ENCODE measurements at places on chromosomes 3 and 15. TPM values are rescaled to one million over a fixed set of nuclear protein-coding genes. Genes with fewer than 3 reads are reported as not detected.

DNA sequence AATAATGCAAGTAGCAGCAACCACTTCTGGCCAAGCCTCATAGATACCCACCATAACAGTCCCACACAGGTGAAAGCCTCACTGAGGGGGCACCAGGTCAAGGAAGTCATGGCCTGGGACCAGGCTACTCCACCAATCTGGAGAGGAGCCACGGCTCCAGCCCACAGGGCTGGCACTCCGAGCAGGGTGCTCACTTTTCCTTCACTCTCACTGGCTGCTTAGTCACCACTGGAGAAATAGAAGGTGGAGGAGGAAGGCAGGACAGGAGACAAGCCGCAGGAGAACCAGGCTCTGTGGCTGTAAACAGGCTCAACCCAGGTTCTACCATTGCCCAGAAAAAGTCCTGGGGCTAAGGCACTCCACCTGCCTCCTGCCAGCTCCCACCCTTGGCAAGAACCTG, 1.2 kb downstream of the USP19 start:
- no peak for DNase-seq

DNA sequence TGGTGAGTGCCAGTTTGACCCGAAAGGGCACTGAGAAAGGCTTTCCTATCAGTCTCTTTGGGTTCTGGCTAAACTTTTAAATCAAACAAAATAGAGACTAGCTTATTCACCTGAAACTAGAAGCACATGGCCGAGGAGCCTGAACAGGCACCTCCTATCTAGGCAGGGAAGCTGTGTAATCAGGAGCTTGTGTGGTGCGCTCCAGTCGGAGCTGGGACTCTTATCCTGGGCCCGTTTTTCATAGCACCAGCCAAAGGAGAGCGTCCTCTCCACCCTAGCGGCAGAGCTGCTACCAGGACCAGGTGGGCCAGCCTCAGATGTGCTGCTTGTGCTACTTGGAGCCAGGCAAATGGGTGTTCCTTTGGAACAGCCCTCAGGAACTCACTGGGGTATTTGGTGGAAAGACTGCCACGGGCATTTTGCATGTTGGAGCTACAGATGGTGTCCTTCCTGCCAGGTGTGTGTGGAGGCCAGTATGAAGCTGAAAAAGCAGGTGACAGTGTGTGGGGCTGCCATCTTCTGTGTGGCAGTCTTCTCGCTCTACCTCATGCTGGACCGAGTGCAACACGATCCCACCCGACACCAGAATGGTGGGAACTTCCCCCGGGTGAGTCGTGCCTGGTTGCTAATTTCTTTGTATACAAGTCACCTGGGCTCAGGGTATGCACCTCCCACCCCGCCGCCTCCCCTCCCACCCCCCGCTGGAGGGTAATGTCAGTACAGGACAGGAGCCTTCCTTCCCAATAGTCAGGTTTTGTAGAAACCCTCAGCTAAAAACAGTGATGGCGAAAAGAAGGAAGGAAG, 833 bp downstream of the MAN2A2 start:
- peak; percentile 46 for DNase-seq

DNA sequence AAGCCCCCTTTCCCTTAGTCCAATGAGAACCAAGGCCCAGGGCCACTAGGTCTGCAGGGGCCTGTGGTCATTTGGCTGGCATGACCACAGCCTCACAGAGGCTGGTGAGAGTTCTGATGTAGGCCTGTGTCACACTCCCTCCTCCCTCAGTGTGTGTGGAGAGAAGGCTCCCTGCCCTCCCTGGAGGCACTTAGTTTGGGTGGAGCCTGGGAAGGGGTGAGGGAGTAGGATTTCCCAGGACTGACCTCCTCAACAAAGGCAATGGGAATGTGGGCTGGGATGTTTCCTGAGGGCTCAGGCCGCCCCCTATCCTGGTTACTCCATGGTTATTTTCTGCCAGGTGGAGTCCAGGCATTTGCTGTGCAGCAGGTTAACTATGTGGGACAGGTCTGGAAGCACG, 7.6 kb downstream of the TEX264 start:
- DNase-seq, result no peak

MEX3B gene
- polyA plus RNA-seq, result 4.2 TPM

CHRM5 gene
- polyA plus RNA-seq, result not detected

DNA sequence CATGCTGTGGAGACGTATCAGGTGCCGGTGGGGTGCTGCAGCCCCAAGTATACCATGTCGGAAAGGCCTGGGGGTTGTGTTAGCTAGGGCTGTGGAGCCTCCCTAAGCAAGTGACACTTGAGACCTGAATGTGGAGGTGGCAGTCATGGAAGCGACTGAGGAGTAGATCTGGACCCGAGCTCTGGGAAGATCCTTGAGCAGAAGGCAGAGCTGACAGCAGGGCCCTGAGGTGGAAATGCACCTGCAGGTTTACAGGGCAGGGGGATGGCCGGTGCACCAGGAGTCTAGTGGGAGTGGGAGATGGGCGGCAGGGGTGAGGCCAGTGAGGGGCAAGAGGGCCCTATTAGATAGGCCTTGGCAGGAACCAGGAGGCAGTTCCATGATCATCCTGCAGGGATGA, 91.8 kb upstream of the PLXNA1 start:
- no peak for DNase-seq

DNA sequence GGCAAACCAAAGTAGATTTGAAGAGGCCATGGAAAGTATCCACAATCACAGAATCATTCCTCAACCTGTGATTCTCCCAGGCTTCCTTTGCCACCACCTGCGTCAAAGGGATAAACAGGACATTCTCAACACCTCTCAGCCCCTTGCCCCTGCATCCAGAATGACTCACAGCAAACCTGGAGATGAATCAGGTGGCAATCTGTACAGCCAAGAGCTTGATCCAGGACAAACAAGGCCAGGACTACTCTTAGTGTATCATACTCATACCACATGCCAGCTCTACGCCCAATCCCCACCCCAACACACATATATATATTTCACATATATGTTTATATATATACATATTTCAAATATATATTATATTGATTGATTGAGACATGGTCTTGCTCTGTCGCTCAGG, 23.6 kb upstream of the C3orf62 start:
- no peak for DNase-seq

HTR3C gene
- polyA plus RNA-seq, result not detected

Data from A549 (cell line).